ENCODE measurements at places on chromosomes 11 and 22.

DNA sequence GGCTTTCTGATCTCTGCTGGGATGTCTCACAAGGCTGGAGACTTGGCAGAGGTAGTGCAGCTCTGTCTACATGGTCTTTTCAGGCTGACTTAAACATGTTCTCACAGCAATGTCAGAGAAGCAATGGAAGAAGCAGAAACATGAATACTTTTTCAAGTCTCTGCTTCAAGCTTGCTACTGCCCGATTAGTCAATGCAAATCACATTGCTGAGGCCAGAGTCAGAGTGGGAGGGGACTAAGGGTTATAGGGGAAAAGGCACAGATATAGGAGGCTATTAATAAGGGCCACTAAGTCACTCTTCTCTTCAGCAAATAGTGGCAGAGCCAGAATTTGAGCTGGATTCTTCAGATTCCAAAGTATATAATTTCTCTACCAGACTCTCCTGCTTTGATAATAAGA, 390.5 kb downstream of the TMEM135 start:
- DNase-seq, result no peak

DNA sequence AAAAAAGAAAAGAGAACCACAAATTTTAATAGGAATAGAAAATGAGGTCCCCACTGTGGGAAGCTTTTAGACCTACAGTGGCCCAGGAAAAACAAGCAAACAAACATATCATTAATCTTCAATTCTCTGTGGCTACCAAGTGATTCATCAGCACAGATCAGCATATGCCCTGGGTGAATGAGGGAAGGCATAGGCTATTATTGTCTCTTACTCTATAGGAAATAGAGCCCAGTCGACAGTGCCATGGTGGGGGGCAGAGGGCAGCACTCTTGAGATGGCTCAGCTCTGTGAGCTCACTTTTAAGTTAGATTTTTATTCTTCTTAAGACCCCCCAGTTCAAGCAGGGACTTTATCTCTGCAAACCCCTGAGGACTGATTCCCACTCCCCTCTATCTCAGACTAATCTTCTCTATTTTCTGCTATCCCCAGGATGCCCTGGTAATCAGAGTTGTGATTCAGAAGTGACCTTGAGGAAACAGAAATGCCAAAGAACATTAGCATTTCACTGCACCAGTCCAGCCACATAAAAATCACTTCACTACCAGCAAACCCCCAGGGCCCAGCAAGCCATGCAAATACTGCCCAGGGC, 9.5 kb upstream of the FEZ1 start:
- no peak for DNase-seq

DNA sequence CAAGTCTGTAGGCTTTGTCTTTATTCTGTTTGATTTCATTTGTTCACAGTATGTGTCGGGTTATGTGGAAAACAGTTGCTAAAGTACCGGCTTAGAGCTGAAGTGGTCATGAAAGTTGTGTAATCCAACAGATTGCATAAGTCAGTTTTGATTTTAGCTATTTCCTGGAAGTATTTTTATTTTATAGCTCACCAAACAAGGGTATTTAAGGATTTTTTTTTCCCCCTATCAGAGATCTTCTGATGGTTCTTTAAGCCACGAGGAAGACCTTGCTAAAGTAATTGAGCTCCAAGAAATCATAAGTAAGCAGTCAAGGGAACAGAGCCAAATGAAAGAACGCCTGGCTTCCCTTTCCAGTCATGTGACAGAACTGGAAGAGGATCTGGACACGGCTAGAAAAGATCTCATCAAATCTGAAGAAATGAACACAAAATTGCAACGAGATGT, 55.9 kb downstream of the PPFIA1 start:
- no peak for DNase-seq

DNA sequence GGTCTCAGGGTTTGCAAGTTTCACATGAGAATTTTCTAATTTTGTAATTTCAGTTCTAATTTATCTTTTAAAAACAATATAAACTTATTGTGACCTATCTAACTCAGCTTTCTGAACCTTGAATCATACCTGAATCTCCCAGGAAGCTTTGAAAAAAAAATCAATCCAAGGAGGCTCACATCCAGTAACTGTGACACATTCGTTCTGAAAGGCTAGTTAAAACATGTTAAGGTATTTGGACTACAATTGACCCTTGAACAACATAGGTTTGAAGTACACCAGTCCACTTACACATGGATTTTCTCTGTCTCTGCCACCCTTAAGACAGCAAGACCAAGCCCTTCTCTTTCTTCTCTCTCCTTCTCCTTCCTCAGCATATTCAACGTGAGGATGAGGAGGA, 40.0 kb downstream of the DDI1 start:
- DNase-seq, result no peak

- no peak for DNase-seq
These were observed 60.3 kb downstream of the SYTL2 start for GRCh38 chr11:85750646-85751045.

DNA sequence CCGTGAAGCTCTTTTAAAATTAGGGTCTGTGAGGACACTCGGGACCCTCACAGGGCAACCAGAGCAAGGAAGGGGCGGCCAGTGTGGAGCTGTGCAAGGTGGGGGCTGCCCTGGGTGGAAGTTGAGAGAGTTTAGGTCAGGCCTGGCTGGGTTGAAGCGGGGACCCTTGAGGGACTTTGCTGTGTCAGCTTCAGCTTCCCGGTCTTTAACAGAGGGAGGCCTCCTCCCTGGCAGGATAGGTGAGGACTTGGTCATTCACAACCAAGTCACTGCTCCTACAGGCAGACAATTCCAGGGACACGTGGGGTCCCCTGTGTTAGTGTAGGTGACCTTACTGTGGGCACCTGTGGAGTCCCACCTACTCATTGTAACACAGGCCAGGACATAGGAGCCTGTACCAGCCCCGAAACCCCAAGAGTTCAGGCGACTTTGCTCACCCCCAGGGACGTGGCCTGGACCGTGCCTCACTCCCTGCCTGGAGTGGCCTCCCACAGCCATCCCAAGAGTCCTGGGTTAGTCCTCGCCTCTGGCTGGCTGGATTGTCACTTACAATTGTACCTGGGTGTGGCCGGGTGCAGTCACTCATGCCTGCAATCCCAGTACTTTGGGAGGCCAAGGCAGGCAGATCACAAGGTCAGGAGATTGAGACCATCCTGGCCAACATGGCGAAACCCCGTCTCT, 18.8 kb upstream of the ARHGAP8 start:
- no peak for DNase-seq

GRCh38 chr11:104736502-104736901, 161.8 kb downstream of the CASP12 start:
- no peak for DNase-seq

DNA sequence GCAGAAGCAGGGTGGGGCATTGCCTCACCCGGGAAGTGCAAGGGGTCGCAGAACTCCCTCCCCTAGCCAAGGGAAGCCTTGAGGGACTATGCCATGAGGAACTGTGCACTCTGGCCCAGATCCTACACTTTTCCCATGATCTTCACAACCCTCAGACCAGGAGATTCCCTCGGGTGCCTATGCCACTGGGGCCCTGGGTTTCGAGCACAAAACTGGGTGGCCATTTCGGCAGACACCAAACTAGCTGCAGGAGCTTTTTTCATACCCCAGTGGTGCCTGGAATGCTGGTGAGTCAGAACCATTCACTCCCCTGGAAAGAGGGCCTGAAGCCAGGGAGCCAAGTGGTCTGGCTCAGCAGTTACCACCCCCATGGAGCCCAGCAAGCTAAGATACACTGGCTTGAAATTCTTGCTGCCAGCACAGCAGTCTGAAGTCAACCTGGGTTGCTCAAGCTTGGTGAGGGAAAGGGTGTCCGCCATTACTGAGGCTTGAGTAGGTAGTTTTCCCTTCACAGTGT, 573.7 kb upstream of the ANO3 start:
- peak; percentile 41 for DNase-seq

GRCh38 chr11:12158909-12159308, 48.5 kb downstream of the MICAL2 start:
- DNase-seq, result no peak
